ENCODE measurements at places on chromosomes 1 and 21. TPM values are rescaled to one million over a fixed set of nuclear protein-coding genes. Genes with fewer than 3 reads are reported as not detected.

LEFTY2 gene
- total RNA-seq = not detected

KCNE1 gene
- not detected for total RNA-seq

PYCR2 gene
- total RNA-seq = 126 TPM

PDZK1IP1 gene
- total RNA-seq = not detected

CSDE1 gene
- total RNA-seq = 553 TPM

SLFNL1 gene
- 0.14 TPM for total RNA-seq

TRIM45 gene
- total RNA-seq = 0.37 TPM

GPR37L1 gene
- total RNA-seq = not detected

GSTM1 gene
- total RNA-seq = 94.0 TPM

GJA9 gene
- not detected for total RNA-seq

NUF2 gene
- total RNA-seq = 58.4 TPM

KRTAP19-3 gene
- not detected for total RNA-seq

FAM167B gene
- total RNA-seq = 0.72 TPM

PLEKHA6 gene
- total RNA-seq = 0.87 TPM

HES5 gene
- total RNA-seq = not detected

CD52 gene
- 217 TPM for total RNA-seq
